ENCODE measurements at places on chromosomes 13 and 19.

GRCh38 chr13:33313504-33313903, 27.9 kb upstream of the STARD13 start:
- DNase-seq, result no peak

DNA sequence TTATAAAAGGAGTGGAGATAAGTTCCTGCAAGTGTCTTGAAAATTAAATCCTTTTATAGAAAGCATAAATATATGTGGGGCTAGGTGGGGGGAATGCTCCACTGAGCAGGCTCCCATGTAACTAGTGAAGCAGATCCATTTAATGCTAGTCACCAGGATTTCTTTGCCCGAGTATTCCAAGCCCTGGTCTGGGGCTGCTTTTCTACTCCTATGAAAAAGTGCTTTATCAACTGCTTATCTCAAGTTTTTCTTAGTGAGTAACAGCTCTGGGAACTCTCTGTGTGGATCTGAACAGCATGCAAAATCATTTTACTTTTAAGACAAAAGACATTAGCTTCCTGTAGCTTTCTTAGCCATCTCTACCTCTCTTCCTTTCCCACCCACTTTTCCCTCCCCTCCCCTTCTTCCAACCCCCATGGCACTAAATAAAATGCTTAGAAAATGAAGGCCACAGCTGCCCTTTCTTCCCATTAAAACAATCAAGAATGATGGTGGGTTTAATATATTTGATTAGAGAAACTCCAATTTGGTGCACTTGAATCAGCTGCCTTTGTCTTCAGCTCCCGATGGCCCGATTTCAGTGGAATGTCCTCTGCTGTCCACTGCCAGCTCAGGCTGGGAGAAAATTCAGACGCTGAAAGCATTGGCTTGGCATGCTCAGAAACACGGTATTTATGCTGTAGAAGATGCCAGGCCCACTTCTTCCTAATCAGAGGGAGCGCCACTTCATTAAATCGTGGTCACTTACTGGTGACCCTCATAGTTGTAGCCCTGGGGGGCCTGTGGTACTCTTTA, 475.1 kb downstream of the FOXO1 start:
- no peak for DNase-seq

DNA sequence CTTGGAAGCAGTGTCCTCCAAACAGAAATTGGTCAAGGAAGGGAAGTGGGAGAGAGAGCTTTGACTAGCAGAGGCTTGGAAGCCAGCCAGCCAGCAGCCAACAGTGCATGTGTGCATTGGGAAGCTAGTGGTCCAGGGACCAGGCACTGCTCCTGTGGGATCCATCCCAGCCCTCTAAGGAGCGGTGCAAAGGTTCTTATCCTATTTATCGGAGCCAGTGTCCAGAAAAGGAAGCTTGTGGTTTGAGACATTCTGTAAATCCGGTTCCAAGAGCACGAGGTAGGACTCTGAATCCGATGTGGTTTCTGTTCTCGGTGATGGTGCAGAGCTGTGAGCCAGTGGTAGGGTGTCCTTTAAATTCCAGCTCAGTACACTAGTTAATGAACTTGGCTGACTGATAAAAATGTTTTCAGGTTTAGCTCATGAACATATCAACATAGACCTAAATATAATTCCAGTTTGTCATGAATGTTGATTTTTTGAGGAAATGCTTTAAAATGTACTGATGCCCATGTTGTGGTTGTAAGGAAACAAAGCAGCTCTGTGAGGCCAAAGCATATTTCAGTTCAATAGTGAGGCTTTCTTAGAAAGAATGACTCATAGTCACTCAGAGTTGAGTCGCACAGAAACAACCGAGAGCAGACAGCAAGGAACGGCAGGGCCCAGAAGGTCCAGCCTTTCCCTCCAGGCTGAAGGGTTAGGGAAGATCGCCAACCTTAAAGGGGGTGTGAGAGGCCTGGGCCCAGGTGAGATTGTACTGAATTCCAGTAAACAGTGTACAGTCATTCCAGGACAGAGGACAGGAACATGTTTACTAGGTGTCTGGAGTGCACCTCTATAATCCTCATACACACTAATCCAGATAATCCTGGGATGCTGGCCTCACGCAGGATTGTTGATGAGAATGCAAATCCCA, 21.5 kb upstream of the GARRE1 start:
- peak; percentile 84 for DNase-seq

GRCh38 chr13:109575821-109576220, 210.6 kb downstream of the IRS2 start:
- no peak for DNase-seq

GRCh38 chr13:30743319-30744055, 8.1 kb downstream of the ALOX5AP start:
- DNase-seq, result peak; percentile 94

GRCh38 chr13:32940601-32941000, 75.6 kb upstream of the KL start:
- no peak for DNase-seq

DNA sequence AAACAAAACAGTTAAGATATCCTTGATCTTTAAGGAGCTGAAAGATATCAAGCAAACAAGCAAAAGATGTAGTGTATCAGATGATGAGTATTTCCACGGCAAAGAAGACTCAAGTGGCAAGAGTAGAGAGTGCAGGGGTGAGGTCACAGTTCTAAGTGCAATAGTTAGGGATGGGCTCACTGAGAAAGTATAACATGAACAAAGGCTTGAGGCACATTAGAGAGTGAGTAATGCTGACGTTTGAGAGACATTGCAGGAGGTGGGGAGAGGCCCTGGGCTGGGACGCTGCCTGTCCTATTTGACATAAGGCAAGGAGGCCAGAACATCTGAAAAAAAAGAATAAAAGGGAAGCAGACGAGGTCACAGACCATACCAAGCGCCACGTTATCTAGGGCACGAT, 1.4 kb downstream of the DUXA start:
- no peak for DNase-seq

GRCh38 chr13:36918246-36919131, 1.5 kb downstream of the SMAD9 start:
- no peak for DNase-seq

DNA sequence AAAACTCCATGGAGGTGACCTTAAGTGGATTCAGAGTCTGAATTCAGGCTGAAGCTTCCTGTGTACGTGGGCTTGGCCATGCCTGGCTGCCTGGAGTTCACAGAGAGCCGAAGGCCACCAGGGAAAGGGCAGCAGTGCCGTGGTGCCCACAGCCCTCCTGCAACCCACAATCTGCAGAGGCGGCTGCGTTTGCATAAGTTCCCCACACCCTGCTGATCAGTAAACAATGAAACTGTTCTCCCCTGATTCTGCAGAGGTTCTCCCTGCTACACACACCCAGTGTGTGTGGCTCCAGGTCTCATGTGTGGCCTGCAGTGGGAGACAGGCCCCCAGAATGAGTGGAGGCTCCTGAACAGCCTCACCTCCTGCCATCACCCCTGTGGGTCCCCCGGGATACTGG, 126.9 kb upstream of the SLC7A1 start:
- no peak for DNase-seq

GRCh38 chr19:16940626-16941025, 51.8 kb downstream of the F2RL3 start:
- DNase-seq, result no peak

GRCh38 chr19:33343859-33344572, 29.5 kb upstream of the CEBPG start:
- DNase-seq, result no peak

GRCh38 chr19:32673573-32673972, 1.4 kb downstream of the ANKRD27 start:
- DNase-seq, result no peak

DNA sequence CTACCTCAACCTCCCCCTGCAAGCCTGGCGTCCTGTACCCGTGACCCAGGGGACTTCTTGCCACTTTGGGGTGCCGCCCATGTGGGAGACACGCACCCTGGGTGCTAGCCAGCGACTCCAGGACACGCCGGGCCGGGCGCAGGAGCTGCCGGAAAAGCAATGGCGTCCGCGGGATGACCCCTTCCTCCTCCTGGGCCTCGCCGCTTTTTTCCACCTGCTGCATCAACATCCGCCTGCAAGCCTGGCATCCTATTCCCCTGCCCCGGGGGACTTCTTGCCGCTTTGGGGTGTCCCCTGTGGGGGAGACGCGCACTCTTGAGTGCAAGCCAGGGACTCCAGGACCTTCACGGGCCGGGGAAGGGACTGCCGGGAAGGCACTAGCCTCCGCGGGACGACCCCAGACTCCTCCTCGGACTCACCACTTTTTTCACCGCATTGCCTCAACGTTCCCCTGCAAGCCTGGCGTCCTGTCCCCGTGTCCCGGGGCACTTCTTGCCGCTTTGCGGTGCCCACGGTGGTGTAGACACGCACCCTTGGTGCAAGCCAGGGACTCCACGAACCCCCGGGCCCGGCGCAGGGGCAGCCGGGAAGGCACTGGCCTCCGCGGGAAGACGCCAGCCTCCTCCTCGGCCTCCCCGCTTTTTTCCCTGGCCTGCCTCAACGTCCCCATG, 237.8 kb downstream of the TUBA3C start:
- DNase-seq, result no peak

DNA sequence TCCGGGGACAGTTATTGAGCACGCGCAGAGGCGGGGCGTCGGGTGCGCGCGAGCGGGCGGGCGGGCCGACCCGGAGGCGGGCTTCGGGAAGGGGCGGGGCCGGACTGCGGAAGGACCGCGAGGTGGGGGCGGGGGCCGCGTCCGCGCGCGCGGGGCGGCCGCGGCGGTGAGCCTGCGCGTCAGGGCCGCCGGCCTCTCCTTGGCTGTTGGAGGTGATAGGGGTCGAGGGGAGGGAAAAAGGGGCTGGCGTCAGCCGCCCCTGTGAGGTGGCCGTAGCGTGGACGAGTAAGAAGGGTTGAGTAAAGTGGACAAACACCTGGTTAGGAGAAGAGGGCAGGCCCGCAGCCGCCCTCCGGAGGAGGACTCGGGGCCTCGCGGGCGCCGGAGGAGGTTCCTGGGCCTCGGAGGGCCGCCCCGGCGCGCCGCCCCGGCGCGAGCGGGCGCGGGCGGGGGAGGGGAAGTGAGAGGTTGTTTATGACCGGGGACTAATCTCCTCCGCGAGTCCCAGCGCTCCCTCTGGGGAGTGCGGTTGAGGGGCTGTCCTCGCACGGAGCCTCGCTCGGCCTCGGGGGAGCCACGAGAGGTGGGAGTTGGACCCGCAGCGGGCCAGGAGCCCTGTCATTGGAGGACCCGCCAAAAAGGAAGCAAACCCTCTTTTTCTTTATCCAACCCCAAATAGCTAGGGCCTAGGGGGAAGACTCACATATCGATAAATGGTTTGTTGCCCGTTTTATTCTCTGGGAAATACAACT, 547 bp upstream of the INTS6 start:
- DNase-seq, result peak; percentile 77

DNA sequence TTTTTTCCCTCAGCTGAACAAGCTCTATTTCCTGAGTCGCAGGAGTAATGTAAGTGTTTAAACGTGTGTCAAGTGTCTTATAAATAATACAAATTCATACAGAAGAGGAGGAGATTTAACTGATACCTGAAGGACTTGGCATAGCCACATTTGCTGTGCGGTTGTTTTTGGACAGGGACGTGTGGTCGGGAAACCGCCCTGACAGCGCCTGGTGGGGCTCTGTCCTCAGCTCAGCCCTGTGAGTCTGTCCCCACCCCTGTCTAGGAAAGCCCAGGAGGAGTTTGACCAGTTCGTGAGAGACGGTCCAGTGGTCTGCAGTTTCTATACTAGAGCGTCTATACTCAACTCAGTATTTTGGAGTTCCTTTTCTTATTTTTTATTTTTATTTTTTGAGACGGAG, 16.7 kb downstream of the ZIC2 start:
- no peak for DNase-seq

- no peak for DNase-seq
These were observed 1850.4 kb downstream of the OLFM4 start for GRCh38 chr13:54879036-54879435.

GRCh38 chr13:66003558-66003957, 1226.6 kb downstream of the PCDH9 start:
- DNase-seq, result no peak

DNA sequence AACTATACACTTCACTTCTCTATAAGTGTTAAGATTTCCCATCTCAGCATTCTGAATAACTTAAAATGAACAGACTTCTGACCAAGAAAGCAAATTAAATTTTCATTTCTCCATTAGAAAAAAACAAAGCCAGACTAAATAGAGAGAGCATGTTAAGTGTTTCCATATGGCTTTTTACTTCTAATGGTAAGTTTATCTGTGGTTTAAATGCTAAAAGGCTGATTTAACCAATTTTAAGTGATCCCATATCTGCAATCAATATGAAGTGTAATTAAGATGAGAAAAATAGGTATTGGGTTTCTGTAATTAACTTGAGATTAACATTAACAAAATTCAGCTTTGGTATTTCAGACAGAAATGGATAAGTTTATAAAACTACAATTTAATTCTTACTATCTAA, 107.8 kb downstream of the ELF1 start:
- no peak for DNase-seq

- DNase-seq, result no peak
These were observed 2.2 kb upstream of the PLK5 start for GRCh38 chr19:1521636-1522035.

GRCh38 chr13:73428137-73428536, 369.3 kb downstream of the KLF5 start:
- DNase-seq, result no peak

GRCh38 chr13:73411067-73411809, 352.4 kb downstream of the KLF5 start:
- DNase-seq, result no peak

GRCh38 chr13:61275251-61275650, 140.4 kb downstream of the PCDH20 start:
- DNase-seq, result no peak

DNA sequence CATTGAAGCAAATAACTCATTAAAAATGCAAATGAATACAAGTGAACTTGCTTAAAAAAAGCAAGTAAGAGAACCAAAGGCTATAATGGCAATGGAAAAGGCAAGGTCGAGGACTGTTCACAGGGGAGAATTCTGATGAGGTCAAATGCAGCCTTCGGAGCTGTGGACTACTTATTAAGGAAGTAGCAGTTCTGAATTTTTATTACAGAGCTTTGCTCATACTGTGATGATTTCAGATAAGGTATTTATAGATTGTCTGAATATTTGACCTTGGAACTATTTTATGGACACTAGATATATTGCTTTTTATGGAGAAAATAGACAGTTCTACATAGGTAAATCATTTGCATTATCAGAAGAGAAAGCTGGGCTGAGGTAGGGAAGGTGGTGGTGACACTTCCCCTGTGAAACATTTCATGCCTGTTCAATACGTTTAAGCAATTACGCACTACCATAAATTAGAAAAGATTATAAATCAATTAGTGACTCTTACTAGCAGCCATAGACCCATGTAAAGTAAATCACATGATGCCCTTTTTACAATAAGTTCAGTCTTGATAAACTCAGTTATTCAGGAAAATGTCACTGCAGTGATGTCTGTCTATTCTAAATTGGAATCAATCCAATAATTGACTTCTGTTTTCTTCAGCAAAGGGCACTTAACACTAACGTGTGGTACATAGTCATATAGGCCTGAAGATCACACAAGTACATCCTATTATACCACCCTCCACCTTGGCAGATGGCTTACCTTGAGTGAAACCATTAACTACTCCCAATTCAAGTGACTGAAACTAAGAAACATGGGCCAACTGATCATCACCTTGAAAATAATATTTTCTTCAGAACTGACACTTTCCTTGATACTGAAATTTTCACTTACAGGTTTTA, 260.0 kb downstream of the KLF12 start:
- DNase-seq, result no peak

GRCh38 chr13:45681113-45681512, 21.0 kb upstream of the CBY2 start:
- DNase-seq, result no peak
